ENCODE measurements at places on chromosomes 4 and X.

DNA sequence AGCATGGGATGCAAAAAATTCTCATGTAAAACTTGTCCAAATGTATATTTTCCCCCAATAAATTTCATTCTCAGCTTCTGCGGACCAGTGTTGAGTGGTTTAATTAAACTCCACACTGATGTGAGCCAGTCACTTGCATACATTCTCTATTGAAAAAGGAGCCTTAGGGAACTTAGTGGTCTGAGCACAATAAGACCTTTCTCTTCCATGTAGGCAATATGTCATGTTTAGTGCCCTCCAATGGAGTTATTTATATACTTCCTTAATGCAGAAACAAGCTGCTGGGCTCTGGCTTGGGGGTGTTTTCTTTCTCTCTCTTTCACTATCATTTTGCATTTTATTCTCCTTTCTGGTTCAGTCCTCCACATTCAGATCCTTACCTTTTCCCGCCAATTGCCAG is 196.9 kb downstream of the ANAPC10 start:
- peak; percentile 42 for DNase-seq

DNA sequence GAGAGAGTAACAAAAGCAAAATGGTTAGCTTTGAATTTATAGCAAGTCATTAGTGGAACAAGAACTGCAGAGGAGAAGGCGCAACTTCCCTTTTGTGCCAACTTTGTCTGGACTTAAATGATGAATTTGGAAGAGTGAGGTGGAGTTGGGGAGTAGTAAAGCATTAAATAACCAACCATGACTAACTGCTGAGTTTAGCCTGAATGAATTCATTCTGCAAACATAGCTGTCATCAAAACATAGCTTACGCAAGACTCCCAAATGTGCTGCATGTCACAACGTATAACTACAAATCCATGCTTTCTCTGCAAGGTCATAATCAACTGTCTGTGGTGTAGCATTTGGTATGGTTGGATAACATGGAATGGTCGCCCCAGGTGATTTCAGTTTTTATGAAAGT is 75.9 kb upstream of the RPL34 start:
- DNase-seq, result no peak

- no peak for DNase-seq
Measured at GRCh38 chrX:132704769-132705168, 215.9 kb upstream of the MBNL3 start.

- no peak for DNase-seq
Measured at GRCh38 chr4:13989501-13989900, 362.0 kb upstream of the BOD1L1 start.

DNA sequence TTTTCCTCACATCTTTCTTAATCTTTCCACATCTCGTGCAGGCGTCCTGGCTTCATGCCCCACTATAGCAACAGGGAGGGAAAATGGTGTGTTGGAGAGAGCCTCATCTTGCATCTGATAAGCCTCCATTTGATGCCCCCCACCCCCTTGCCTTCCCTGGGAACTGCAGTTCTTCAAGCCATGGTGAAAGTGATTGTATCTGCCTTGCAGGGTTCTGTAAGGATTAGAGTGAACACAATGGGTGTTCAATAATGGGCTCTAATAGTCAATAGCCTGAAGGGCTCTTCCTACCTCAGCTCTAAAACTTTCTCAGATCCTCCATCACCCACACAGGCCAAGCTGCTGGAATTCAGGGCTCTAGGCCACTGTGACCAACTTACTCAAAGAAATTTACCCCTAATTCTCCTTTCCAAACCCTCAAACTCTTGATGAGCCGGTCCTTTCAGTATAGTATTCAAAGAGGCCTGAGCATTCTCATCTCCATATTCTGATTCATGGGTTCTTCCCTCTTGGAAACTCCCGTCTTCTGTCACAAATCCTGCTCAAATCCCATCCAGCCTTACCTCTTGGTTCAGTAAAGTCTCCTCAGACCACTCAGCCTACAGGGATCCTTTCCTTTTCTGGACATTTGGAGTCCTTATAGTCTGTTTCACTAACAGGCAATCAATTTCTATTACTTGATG is 128.3 kb upstream of the TRIM2 start:
- DNase-seq, result no peak

DNA sequence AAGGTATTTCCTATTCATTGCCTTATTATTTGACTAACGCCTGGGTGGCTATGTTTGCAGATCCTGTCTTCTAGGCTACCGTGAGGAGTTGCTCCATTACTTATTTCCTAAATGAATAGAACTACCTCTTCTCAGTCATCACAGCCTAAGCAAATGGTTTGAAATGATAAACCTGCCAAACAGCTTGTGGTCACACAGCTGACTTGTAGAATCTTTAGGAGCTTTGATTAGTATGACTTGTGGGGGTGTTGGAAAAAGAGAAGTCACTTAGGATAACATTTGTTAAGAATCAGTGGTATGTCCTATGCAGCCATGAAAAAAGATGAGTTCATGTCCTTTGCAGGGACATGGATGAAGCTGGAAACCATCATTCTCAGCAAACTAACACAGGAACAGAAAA is 169.3 kb downstream of the PPARGC1A start:
- DNase-seq, result no peak

DNA sequence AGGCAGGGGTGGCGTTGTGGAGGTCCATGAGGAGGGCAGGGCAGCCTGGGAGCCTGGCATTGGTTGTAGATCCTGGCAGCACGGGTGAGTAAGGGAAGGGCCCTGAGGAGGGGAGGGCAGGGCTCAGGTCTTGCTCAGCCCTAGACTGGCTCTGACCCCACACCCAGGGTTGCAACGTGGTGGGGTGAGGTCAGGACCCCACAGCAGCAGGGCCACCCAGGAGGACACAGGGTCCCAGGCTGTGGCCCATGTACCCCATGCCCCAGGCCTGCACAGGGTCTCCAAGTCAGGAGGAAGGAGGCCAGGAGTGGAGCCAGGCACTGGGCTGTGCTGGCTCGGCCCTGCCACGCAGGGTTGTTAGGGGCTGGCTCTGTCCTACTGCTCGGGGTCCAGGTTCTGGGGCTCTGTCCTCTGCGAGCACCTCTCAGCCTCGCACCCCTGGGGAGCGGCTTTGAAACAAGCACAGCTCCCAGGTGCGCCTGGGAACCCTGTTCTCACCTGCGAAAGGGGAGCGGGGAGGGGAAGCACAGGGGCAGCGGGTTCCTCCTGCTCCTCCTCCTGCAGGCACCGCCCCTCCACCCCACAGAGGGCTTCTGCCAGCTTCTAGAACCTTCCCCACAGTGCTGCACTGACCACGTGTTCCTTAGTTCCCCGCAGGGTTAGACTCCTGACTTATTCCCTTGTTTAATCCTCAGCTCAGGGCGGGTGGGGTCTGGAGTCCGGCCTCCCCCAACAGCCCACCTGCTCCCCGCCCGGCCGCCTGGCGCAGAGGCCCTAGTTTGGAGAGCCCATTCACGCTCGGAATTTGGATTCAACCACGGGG is 20.4 kb downstream of the MSANTD1 start:
- no peak for DNase-seq

GRCh38 chrX:21176921-21177571 is 197.2 kb upstream of the CNKSR2 start:
- DNase-seq, result no peak

- no peak for DNase-seq
Measured at GRCh38 chr4:6345096-6345830, 75.6 kb downstream of the WFS1 start.
